Ammon's horn (tissue), 1 donor: ENCODE measurements at places on chromosomes 3 and 15.

DNA sequence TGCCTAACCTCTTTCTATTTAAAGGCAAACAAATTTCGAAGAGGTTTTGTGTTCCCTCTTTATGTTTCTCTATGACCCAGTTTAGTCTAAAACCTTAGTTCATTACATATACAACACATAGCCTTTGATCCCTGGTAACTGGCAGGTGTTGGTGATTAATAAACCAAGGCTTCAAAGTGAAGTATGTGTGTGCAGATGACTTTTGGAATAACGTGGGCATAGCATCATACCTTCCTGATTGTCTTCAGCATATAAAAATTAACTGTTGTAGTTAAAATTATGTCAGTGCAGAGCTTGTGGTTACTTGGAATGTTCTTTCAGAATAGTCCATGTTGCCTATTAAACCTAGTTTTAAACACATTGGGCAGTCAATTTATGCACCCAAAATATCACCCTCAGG lies 608.3 kb downstream of the ROBO2 start:
- no peak for DNase-seq

- no peak for DNase-seq
Measured at GRCh38 chr3:170868577-170869238, 1.3 kb downstream of the RPL22L1 start.

DNA sequence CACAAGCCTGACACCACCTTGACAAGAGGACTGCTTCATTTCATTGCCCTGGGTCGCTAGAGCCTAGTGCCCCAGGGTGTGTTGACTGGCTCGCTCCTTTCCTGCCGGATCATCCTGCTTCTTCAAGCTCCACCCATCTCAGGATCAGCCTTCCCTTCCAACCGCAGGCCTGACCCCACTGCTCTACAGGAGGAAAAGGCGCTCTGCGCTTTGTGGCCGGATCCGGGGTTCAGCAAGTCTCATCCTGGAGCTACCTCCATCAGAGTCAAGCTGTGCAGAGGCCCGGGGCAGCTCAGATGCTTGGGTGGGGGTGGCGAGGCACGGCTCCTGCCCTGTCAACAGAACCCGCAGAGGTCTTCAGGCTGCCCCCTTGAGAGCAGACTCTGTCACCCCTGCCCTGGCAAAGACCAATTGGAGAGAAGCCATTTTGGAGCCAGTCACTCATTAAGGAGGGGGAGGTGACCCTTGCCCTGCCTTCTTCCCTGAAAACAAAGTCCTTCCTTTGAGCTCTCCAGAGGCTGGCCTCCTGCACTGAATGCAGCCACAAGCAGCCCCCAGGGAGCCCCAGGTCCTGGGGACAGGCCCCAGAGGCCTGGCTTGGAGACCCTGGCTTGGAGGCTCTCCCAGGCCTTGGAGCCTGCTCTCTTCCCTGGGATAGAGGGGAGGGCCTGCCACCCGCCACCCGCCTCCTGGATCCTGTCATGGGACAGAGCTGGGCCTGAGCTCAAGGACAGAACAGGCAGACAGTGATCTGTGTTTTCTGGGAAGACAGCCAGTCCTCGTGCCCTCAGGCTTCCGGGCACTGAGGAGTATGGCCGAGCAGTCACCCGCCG lies 80.3 kb downstream of the CPN2 start:
- peak; percentile 97 for DNase-seq

DNA sequence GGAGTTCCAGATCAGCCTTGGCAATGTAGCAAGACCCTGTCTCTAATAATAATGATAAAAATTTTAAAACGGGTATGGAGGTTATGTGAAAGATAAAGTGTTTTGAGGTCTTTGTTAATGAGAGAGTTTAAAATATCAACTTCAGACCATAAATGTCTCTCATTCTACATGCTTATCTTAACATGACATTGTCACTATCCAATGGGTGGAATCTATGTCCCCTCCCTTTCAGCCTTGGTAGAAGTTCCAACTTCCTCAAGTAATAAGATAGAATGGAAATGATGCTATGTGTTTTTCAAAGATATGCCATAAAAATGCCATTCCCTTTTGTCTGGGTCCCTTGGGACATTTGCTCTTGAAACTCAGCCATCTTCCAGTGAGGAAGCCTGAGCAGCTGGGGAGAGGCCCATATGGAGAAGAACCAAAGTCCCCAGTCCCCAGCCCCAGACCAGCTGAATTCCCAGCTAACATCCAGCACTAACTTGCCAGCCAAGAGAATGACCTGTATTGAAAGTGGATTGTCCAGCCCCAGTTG lies 17.0 kb downstream of the RPSA start:
- DNase-seq, result no peak

DNA sequence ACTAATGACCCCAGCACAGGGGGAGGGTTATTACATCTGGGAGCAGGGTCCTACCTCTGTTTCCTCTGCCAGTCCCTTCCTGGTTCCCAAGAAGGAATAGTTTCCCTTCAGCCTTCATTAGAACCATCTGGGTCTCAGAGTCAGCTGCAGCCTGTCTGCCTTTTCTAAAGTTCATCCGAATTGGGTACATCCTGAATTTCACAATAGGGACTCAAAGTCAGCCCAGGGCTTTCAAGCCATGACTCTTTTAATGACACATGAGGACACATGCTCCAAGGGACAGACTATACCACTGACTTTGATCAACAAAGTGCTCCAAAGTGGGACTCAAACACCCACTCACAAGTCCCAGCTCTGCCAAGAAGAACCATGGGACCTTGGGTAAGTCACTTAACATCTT lies 12.7 kb upstream of the CRABP1 start:
- no peak for DNase-seq

GRCh38 chr3:160368804-160369203 lies 30.2 kb downstream of the IFT80 start:
- DNase-seq, result no peak

- DNase-seq, result no peak
Measured at GRCh38 chr15:48573780-48574179, 71.7 kb downstream of the FBN1 start.

DNA sequence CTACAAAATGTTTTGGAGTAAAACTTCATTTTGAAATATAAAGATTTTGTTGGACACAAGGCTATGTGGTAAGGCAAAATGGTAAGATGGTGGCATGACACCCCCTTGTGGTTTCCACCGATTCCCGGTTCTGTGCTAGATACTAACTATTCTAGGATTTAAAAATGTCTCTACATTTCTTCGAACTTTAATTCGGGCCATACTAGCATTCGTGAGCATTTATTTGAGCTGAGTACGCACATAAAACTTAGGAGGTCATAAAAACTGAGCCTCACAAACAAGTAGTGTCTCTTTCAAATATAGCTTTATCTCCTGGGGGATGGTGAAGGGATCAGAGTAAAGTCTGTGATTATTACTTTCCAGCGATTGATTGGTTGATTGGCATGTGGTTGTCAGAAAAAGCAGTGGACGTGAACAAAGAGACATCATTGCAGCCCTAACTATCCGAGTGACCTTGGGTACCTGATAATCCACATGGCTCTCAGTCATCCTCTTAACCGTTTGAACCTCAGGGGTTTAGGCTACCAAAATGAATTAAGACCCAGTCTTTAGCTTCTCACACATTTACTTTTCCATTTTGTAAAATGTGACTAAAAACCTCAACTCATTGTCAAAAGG lies 1.1 kb upstream of the ZNF639 start:
- DNase-seq, result peak; percentile 74

DNA sequence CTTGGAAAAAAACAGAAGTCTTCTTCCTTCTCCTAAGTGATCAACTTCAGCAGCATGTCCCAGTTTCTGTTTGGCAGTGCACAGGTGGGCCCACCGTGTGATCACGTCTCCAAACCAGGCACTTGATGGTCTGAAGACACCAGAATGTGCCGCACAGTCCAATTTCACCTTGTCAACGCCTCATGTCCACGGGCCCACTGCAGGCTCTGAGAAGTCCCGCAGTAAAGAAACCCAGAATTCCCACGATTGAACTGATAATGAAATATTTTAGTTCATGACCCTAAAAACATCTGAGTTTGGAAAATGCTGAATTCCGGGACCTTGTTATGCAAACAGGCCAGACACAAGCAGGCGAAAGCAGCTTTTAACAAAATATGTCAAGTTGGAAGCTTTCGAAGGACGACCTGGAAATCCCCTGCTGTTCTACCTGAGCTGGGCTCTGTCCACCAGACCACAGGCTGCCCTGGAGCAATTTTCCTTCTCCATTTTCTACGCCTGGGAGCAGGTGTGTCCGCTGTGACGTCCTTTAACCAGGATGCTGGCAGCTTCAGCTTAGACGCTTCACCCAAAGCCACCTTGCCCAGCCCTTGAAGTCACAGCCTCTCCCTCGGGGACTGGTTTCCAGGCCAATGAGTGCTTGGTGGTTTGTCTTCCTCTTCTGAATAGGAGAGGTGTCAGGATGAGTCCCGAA lies 167.8 kb upstream of the IQSEC1 start:
- DNase-seq, result no peak

DNA sequence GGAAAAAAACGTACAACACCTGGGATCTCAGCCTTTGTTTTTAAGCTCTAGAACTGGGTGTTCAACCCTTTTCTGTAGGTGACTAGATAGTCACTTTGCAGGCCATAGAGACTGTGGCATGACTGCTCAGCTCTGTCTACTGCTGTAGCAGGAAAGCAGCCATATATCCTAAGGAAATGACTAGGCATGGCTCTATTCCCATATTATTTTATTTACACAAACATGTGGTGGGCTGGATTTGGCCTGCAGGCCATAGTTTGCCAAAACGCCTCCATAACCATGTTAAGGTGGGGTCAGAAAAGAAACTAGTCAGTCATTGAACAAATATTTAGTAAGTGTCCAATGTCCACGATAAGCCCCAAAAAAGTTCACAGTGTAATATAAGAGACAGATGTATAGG lies 452.5 kb downstream of the MCTP2 start:
- DNase-seq, result no peak

GRCh38 chr3:98972155-98972554 lies 70.7 kb upstream of the DCBLD2 start:
- no peak for DNase-seq

DNA sequence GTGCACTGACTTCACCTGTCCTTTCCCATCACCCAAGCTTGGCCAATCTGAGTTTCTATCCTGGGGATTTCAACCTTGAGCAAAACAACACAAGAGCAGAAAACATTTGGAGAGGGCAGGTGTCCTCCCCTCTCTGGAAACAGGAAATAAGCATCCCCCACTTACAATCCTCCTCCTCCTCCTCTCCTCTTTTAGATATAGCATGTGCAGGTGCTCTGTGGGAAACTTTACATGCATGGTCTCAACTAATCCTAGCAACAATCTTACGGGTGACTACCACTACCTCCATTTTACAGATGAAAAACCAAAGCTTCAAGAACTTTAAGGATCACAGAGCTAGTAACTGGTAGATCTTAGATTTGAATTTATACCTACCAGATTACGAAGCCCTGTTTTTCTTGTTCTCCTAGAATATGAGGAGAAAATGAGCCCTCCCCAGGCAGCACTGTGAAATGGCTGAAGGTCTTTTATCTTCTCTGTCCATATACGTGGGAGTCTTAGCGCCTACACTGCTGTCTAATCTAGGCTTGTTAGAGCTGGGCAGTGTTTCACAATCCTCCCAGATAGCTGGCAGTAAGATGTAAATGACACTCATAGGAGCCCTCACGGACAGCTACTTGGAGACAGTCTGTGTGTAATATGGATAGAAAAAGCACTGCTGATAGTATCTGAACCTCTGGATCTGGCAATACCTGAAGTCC lies 301.2 kb upstream of the PROK2 start:
- no peak for DNase-seq

GRCh38 chr3:112802338-112802737 lies 44.3 kb downstream of the CD200R1L start:
- DNase-seq, result no peak

DNA sequence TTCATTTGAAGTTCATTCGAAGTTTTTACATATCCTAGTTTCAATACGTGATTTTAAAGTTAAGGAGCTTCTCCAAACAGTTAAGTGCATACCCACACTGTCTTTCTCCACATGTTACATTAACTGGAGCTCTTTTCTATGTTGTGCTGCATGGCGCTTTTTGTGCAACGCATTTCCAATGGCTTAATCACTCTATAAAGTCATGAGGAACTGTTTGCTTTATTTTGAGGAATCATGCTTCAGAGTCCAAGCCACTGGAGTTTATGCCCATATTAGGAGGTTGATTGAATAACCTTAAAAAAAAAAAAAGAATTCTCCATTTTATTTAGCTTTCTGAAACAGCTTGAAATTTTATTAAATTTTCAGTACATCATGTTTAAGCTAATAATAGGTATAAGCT lies 109.4 kb upstream of the MBNL1 start:
- no peak for DNase-seq

- DNase-seq, result no peak
Measured at GRCh38 chr15:81061490-81062253, 60.9 kb downstream of the TLNRD1 start.

- no peak for DNase-seq
Measured at GRCh38 chr15:101173233-101174119, 78.4 kb downstream of the CHSY1 start.

- DNase-seq, result no peak
Measured at GRCh38 chr3:29263476-29263875, 17.4 kb upstream of the RBMS3 start.

DNA sequence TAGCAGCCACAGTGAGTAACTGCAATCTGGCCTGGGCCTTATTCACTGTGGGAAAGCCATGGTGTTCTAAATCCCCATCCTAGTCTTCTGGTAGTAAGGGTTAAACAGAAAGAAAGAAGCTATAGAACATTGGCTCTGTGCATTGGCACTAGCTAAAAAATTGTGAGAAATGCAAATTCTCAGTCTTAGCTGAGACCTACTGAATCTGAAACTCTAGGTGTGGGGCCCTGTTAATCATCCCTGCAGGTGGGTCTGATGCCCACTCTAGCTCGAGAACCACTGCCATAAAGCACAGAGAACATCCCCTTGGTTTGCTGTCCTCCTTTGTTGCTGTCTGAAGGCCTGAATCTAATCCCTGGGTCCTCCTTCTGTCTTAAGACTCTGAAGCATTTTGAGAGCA lies 59.3 kb downstream of the MEIS2 start:
- no peak for DNase-seq

GRCh38 chr3:184180165-184180564 lies 5.5 kb downstream of the AP2M1 start:
- no peak for DNase-seq

DNA sequence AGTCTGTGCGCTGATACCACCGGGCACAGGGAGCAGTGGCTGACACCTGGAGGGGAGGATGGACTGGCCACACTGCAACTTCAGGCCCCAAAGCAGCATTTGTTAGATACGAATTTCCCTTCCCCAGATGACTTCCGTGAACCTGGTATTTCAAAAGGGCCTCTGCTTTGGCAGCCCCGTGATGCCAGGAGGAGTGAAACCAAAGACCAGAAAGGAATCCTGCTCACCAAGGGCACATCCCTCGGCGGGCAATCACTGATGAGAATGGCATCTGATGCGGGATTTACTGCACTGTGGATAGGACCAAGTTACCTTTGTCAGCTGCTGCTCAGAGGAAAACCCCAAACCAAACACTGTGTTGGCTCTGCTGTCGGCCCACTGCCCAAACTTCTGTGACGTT lies 65.5 kb downstream of the WHAMM start:
- DNase-seq, result no peak
